ENCODE measurements at places on chromosomes 13 and 19.
A peak's percentile ranks its signal among the peaks of the same experiment; 100 is the strongest.

- DNase-seq, result no peak
Observed at GRCh38 chr13:84399320-84400085, 517.2 kb upstream of the SLITRK1 start.

DNA sequence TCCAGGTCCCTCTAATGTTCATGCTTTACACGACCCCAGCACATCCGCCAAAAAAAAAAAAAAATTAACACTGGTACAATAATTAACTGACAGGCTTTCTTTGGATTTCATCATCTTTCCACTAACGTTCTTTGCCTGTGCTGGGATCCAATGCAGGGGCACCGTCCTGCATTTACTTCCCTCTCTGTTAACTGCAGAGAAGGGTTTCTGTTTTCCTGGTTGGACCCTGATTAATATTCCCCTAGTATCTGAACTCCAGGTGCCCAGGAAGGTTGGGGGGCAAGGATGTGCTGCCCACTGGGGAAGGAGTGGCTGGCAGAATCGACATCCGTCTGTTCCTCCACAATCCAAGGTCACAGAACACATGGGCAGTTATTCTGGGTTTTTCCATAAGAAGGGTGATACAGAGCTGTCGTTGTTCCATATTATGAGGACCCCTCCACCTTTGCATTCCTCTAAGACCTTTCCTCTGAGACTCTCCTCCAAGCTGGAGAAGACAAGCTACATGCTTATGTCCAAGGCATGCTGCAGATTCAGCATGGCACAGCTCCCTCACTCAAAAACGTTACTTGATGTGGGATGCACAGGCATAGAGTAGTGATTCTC lies 4.5 kb upstream of the LAIR1 start:
- DNase-seq, result no peak

DNA sequence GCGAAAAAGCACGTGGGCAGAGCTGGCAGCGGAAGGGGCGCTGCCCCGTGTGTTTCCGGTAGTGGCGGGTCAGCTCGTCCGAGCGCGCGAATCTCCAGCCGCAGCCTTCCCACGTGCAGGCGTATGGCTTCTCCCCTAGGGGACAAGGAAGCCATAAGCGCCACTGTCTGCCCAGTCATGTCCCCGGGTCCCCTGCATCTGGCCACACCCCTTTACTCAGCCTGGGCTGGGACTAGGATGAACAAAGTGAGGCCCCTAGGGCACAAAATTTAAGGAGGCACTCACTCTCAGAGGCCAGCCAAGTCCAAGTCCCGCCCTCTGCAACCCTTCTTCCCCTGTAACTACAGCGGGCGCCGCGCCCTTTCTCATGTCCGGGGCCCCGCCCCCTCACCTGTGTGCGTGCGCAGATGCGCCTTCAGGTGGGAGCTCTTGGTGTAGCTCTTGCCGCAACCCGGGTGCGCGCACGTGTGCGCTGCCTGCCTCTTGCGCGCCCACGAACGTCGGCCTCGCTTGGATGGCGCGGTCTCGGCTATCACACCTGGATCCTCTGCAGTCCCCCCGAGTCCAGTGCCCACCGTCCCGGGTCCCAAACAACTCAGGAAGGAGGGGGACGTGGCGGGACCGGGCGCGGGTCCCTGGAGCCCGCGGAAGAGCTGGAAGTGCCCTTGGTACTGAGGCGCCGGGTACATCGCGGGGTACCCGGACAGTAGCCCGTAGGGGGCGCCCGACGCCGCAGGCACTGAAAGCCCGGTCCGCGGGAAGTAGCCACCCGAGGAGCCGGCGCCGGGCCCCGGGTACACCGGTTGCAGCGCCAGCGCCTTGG lies 1.9 kb downstream of the KLF1 start:
- DNase-seq, result peak; percentile 60

GRCh38 chr13:105655046-105655445 lies 880.4 kb downstream of the EFNB2 start:
- DNase-seq, result peak; percentile 80

GRCh38 chr19:30214651-30215051 lies 157.5 kb upstream of the ZNF536 start:
- DNase-seq, result no peak

- DNase-seq, result peak; percentile 97
Observed at GRCh38 chr13:102845630-102846260, at the start of gene ERCC5. Gene ERCC5, plus strand, starts transcription at chr13:102846032. Its CDS starts 235 bp downstream, at chr13:102846267.

GRCh38 chr13:33263976-33264619 lies 21.5 kb downstream of the STARD13 start:
- DNase-seq, result no peak

DNA sequence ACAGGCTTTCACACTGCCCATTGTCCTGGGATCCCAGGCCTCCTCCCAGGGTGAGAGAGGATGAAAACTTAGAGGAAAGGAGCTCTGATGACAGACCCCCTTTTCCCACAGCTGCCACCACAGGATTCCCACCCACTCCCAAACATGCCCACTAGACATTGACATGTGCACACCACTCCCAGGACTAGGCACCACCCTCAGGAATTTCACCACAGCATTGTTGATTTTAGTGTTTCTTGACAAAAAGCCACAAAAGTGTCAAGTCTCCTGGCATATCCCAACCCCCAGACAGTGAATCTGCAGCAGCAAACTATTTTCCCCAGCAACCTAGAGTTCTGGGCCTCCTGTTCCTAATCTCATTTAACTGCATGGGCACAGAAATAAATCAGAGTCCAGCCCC lies 10.1 kb downstream of the ZNF714 start:
- peak; percentile 54 for DNase-seq

DNA sequence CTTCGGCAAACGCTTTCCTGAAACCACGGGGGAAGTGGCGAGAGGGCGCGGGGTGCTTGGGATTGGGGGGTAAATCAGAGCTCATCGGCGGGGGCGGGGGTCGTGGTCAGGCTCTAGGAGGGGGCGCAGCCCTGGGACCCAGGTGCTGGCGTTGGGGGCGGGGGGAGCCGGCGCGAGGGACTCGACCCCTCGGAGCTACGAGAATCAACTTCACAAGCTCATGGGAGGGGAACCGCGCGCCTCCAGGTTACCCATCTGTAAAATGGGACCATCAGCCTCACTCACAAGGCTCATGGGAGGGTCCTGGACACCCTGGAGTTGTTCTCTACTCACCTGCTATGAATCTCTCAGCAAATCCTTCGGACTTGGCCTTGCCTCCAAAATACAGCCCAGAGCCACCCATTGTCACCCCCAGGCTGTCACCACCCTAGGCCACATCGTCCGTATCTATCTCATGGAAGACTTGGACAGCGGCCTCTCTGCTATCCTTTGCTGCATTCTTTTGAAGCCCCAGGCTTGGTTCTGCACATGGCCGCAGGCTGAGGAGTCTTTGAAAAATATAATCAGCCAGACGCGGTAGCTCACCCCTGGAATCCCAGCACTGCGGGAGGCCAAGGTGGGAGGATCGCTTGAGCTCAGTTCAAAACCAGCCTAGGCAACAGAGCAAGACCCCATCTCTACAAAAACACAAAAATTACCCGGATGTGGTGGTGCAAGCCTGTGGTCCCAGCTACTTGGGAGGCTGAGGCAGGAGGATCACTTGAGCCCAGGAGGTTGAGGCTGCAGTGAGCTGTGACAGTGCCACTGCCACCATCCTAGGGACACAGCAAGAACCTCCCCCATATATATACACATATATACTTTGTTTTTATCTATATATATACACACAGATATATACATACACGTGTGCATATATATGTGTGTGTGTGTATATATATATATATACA lies 939 bp upstream of the RANBP3 start:
- DNase-seq, result no peak

GRCh38 chr13:109431217-109431616 lies 355.2 kb downstream of the IRS2 start:
- no peak for DNase-seq

GRCh38 chr19:3509566-3509989 lies 3.5 kb downstream of the FZR1 start:
- DNase-seq, result peak; percentile 45

Data from fibroblast of pulmonary artery (primary cell).